ENCODE measurements at places on chromosomes 13 and 19.

- DNase-seq: no peak
Measured at GRCh38 chr13:91318886-91319285, 28.6 kb upstream of the MIR17HG start.

- no peak for DNase-seq
Measured at GRCh38 chr19:47210180-47210490, 20.9 kb downstream of the BBC3 start.

DNA sequence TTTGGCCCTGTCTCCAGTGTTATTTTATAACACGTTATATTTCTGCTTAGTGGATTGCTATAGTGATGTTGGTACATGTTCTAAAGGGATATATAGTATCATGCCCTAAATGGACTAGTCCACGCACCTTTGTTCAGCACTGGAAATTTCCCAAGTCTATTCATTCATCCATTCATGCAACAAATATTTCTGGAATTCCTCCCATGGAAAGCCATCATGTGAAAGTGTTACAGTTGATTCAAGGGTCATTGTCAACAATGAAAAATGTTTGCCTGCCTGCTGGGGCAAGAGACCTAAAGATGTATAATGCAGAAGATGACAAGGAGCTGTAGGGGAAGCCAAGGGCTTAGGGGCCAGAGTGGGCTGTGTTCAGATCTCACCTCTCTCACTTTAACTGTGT, 10.8 kb upstream of the HSPH1 start:
- no peak for DNase-seq

DNA sequence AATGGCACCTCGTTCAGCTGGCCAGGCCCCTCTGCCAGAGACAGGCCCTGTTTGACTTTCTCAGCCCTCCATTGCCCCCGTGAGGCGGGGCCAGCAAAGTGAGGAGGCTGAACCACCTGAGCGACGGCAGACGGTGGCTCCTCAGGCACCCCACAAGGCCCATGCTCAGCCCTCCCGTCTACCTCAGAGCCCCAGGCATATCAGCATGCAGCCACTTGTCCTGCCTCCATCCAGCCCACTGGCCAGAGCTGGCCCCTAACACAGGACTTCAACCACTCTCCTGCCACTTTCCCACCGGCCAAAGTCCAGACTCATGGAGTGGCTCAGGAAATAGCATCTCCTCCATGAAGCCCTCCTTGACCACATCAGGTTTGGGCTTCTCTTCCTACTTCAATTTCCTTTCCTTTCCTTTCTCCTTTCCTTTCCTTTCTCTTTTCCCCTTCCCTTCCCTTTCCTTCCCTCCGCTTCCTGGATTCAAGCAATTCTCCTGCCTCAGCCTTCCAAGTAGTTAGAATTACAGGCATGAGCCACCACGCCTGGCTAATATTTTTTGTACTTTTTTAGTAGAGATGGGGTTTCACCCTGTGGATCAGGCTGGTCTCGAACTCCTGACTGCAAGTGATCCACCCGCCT, 9.3 kb downstream of the SLC7A10 start:
- DNase-seq: no peak

DNA sequence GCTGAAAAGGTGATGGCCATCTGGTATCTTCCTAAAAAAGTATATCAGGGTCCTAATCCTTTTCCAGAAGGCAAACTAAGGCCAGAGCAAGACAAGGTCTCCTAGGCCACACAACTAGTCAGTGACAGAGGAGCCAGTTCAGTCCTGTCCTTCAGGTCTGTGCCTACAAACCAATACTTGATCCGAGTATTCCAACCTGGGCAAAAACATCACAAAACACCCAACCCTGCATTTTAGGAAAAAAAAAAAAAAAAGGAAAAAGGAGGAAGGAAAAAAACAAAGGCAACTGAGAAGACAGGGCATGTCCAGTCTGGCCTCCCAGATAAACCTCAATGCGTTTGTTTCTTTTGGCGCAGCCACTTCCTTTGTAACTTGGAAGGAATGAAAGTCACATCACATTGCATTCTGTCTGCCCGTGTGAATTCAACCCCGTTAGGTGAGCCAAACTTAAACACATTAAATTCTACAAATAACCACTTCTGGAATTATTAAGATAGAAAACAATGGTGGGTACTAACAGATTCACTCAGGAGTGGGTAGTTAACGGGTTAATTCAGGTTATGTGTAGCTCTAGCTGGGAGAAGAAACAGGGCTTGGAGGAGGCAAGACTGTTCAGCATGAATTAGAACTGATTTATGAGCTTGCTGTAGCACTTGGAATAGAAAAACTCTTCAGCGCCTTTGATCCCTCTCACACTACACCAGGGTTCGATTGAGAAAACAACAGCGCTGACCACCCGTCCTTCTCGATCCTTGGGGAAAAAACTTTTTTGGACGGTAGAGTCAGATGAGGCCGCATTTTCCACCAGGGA, 43.0 kb upstream of the HNRNPA1L2 start:
- DNase-seq: no peak

DNA sequence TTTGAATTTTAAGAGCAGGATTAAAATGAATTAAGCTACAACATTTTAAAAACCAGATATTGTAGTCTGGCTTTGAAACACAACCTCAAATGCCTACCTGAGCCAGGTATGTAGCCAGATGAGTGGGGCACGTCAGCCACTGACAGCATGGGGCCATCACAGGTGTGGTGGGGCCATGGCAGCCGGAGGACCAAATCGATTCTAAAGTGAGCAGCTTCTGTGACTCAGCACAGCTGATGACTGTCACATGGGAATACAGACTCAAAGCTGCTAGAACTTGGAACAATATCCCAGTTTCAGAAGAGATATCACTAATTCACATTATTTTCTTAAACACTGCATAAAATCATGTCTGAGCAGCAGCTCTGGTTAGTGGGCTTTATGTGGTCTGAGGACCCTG, 52.8 kb downstream of the SERP2 start:
- DNase-seq: no peak

DNA sequence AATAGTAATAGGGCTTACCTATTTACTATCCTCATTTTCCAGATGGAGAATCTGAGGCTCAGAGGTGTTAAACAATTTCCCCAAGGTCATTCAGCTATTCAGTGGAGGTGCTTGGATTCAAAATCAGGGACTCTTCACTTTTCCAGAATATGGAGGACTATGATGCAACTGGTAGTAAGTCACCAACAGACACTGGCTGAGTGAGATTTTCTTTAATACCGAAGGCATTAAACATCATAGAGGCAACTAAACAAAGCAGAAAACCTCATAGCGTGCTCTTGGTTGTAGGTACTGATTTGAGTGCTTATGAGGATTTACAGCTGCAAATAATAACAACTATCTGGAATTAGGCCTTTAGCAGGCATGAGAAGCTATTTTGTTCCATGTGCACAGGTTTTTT, 134.4 kb downstream of the DLEU7 start:
- no peak for DNase-seq

Data from NCI-H187 treated with DMSO at 0.1 percent for 48 hours (cell line).